Fibroblast of skin of back (primary cell): ENCODE measurements at places on chromosomes 6 and 20.

- peak; percentile 37 for DNase-seq
Observed at GRCh38 chr20:49964964-49965780, 17.6 kb upstream of the SNAI1 start.

DNA sequence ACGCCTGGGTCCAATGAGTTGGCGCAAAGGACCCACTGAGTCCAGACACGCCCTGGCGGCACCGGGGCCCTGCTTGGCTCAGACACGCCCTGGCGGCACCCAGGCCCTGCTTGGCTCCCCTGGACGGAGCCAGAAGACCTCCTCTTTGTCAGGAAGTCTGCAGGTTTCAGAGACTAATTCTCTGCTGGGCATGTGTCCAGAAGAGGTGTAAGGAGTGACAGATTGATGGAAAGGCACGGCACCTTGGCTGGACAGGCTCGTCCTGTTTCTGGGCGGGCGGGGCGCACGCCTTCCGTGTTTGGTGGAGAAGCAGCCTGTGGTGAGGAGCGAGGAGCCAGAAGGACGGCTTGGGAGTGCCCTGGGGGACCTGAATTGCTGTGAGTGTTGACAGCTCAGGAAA is 23.1 kb upstream of the DACT2 start:
- no peak for DNase-seq

DNA sequence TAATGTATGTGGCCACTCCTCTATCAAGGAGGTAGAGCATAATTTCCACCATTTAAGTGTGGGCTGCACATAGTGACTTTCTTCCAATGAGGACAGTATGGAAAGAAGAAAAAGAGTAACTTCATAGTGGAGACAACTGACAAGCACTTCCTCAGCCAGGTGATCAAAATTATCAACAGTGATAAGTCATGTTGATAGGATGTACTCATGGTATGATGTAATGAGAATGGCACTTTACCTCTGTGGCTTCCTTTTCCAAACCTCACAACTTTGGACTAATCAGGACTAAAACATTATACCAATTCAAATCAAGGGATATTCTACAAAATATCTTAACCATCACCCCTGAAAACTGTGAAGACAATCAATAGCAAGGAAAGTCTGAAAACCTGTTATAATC is 302.3 kb upstream of the CITED2 start:
- no peak for DNase-seq

GRCh38 chr6:111211411-111212030 is 124.2 kb downstream of the SLC16A10 start:
- no peak for DNase-seq

DNA sequence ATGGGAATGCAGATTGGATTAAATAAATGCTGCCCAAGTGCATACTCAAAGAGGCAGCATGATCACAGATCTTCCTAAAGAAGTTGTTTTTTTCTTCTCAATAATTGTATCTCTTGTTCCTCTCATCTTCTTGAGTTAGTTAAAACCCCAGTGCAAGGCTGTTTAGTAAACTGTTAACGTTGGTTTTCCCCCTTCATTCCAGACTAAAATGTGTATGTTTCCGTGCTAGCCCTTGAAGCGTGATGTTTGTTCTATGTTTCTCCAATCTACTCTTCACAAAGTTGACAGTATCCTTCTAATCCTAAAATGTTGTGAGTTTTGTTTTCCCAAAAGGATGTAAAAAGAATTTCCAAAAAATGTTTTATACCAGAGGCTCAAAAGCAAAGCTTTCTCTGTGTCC is 15.6 kb downstream of the CYP24A1 start:
- DNase-seq: no peak

DNA sequence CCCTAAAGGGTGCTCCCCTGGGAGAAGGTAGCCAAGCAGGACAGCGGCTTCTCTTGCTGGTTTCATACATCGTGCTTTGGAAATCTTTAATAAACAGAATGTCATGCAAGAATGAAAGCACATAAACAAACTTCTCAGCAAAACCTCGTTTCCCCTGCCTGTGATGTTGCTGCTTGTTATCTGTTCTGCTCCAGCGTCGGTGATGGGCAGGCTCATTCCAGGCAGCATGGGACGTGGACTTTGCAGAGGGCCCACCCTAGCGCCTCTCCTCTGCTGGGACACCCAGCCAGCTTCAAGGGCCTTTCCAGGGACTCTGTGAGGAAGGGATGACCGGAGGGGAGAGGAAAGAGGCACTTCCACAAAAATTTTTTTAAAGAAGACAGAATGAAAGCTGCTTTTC is 197.7 kb downstream of the QKI start:
- no peak for DNase-seq

DNA sequence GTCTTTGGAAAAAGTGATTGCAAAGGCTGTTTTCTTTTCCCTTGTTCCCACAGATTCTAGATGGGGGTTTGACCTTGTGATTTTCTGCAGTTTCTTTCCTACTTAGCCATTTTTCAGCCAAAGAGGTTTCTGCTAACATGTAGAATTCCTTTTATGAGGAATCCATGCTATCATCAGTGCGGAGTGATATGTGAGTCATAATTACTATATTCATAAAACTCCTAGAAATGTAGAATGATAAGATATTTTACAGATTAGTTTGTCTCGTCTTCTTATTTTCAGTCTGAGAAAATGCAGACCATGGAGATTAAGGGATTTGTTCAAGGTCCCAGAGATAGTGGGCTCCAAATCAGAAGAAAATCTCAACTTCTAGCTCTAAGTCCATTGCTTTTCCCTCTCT is 98.6 kb downstream of the KCNQ5 start:
- peak; percentile 77 for DNase-seq

DNA sequence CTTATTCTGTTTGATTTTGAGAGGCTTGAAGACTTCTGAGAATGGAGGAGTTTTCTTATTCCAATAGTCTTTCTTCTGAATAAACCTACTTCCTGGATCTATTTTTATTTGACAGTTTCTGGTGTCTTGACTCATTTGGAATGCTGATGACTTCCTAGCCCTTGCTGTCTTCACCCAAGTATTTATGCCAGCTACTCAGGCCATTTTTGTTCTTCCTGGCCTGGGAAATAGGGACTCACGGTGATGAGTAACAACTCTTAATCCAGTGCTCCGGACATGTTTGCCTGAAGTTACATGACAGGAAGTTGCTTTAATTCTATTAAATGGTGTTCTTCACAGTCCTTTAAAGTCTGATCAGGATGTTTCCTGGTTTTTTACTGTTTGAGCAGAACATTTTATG is 272.1 kb upstream of the EYS start:
- DNase-seq: peak; percentile 84

- peak; percentile 35 for DNase-seq
Observed at GRCh38 chr6:56314683-56315523, 67.5 kb upstream of the COL21A1 start.

DNA sequence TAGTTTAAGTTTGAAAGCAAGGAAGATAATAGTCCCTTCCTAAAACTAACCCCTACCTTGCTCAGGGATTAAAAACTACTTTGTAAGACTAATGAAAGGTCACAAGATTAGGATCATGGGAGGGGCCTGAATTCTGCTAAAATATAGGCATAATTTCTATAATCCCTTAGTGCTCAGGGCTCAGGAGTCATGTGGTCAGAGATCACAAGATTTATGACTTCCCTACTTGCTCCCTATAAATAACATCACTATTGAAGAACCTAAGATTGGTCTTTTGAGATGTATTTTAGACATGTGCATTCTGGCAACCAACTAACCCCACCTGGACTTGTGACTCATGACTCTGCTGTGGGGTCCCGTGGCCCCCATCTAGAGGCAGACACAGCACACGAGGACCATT is 81.1 kb downstream of the STMND1 start:
- no peak for DNase-seq

DNA sequence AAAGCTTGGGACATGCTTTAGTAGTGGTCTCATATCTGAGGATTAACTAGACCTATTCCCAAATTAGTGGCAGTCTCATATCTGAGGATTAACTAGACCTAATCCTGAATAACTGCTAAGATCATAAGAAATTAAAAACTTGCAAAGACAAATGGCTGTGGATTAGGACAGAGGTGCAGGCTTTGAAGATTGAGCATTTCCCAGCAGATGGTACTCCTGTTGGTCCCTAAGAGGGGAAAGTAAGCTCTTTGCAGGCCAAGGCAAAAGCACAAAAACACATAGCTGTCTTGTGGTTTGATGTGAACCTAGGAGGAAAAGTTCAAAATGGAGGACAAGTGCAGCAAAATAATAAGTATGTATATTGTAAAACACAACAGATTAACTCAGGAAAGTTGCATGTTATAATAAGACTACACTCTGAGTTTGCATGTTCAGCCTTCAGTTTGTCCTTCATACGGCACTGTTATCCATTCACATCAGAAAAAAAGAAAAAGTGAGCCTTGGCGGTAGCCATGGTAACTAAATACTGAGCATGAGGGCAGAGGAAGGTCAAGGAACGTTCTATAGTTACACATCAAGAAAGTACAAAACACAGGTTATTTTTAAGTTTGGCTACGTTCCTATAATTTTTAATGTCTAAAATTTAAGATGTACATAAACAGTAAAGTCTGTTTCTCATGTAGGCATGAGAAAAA is 62.8 kb downstream of the FILIP1 start:
- DNase-seq: no peak

- no peak for DNase-seq
Observed at GRCh38 chr20:43959079-43959919, 44.6 kb downstream of the TOX2 start.

DNA sequence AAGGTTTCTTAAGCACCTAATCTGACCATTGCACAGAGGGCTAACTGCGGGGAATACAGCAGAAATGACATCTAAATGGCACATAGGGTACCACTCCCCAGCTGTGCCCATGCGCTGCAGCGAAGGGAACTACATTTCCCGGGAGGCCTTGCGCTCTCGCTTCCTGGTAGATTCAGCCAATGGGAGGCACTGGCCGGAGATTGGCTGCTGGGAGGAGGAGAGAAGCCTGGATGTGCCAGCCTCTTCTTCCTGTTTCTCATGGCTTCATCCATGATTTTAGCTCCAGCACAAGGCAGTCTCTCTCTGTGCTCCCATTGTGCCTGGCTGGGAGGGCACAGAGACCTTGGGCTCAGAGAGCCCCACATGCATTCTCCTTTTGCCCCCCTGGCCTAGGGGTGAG is 101.7 kb upstream of the FOXA2 start:
- peak; percentile 81 for DNase-seq

DNA sequence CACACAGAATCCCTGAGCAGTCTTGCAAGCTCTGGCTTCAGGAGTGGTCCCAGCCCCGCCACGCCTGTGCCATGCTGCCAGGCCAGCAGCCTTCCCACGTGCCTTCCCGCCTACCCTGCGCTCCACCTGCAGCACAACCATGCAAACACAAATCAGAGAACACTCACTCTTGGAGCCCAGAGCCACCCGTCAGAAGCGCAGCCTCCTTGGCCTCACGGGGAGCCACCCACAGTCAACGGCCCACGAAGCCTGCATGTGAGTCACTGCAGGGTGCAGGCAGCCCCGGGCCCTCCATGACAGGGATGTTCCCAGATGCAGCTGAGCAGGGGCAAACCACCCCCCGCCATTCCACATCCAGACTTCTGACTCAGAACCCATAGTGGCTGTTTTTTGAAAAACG is 217.0 kb downstream of the DLL1 start:
- DNase-seq: no peak

DNA sequence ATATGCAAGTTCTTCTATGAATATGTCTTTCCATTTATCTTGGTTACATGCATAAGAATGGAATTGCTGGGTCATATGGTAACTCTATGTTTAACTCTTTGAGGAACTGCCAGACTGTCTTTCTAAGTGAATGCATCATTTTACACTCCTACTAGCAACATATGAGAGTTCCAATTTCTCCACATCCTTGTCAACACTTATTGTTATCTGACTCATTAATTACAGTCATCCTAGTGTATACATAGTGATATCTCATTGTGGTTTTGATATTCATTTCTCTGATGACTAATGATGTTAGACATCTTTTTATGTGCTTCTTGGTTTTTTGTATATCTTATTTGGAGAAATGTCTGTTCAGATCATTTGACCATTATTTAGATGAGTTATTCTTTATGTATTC is 96.7 kb upstream of the LAMP5 start:
- DNase-seq: peak; percentile 78

- peak; percentile 3 for DNase-seq
Observed at GRCh38 chr6:87945966-87946365, 101.7 kb upstream of the SPACA1 start.

- peak; percentile 68 for DNase-seq
Observed at GRCh38 chr6:85865420-85866369, 223.0 kb upstream of the SYNCRIP start.

DNA sequence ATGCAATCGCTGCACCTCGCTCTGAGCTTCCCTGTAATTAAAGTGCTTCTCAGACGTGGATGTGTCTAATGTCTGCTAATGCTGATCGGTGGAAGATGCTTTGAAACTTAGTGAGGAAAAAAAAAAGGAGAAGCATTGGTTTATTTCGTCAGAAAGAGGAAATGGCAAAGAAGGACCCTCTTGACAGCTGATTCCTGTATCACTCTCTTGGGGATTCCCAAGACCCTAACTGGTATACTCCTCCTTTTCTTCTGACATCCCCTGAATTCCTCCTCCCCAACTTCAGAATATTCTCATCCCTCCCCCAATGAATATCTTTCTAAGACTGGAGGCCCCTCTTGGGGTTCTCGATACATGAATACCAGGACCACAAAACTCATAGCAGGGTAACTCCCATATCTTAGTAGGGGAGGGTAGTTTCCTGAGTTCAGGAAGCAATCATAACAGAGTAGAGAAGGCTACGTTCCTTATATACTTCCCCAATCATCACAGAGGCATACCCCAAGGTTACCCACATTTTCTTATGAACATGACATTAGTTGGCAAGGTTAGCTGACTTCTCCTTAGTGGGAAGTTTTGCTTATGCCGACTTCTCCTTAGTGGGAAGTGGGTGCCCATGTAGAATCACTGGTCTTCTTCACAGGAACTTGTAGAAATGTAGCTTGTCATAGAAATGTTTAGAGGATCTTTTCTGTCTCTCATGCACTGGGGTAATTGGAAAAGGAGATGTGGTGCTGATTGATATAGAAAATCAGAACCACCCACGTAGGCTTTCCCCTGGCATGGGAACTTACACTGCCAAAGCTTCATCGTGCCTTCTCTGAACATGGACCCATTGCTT is 63.8 kb upstream of the ATXN1 start:
- no peak for DNase-seq

DNA sequence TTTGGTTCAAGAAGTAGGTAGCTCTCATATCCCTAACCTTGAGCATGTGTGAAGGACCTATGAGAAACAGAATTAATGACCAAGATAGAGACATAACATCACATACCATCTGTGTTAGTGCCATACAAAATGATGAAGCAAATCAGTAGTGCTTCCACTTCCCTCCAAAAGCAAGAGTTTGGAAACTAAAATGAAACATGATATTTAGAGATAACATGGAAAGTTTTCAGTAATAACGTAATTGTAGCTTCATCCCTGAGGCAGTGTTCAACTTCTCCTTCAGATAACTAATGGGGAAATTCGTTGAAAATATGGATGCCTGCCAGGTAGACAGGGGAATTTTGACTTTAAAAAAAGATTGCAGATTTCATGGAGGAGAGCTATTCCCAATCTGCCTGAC is 248.4 kb upstream of the IRAK1BP1 start:
- no peak for DNase-seq
